Activated CD4-positive, alpha-beta T cell treated with anti-CD3 and anti-CD28 coated beads, Interleukin-2, amount 10 ng/mL, durations not matched to agents 24 days and 14 days (primary cell): ENCODE measurements at places on chromosomes 16 and 17.

- DNase-seq: no peak
Observed at GRCh38 chr17:27518048-27518447, 61.8 kb downstream of the KSR1 start.

- no peak for DNase-seq
Observed at GRCh38 chr17:78092794-78093324, 35.7 kb downstream of the TMC6 start.

DNA sequence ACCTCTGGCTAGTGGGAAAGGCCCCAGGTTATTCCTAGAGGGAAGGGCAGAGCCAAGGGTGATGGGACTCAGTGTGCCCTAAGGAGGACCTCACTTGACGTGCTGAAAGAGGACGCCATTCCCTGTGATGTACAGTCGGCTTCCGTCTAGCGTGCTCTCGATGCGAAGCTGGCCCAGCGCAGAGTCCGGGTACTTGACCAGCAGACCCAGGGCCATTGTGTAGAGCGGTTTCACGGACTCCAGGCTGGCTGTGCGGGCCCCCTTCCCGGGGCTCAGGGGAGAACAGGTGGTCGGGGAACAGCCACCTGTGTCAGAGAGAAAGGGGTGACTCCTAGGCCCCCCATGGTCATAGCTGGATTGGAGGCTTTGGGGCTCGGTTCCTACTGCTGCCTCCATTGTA is 19.9 kb downstream of the PLEKHG4 start:
- no peak for DNase-seq

- no peak for DNase-seq
Observed at GRCh38 chr16:27706156-27706865, 156.4 kb downstream of the KATNIP start.

- DNase-seq: no peak
Observed at GRCh38 chr17:79246225-79247190, 171.9 kb downstream of the ENGASE start.

DNA sequence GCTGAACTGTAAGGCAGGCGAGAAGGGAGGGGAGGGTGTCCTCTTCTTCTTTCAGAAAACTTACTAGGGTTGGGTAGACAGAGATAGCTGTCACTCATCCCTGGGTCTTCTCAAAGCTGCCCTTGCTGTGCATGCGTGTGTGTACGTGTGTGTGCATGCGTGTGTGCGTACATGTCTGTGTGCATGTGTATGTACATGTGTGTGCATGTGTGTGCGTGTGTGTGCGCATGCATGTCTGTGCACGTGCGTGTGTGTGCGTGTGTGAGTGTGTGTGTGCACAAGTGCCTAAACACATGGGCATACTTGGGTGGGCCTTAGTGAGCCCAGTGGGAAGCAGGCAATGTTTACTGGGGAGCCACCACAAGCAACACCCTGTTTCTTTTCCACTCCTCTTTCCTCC is 154.8 kb upstream of the TNRC6C start:
- no peak for DNase-seq

DNA sequence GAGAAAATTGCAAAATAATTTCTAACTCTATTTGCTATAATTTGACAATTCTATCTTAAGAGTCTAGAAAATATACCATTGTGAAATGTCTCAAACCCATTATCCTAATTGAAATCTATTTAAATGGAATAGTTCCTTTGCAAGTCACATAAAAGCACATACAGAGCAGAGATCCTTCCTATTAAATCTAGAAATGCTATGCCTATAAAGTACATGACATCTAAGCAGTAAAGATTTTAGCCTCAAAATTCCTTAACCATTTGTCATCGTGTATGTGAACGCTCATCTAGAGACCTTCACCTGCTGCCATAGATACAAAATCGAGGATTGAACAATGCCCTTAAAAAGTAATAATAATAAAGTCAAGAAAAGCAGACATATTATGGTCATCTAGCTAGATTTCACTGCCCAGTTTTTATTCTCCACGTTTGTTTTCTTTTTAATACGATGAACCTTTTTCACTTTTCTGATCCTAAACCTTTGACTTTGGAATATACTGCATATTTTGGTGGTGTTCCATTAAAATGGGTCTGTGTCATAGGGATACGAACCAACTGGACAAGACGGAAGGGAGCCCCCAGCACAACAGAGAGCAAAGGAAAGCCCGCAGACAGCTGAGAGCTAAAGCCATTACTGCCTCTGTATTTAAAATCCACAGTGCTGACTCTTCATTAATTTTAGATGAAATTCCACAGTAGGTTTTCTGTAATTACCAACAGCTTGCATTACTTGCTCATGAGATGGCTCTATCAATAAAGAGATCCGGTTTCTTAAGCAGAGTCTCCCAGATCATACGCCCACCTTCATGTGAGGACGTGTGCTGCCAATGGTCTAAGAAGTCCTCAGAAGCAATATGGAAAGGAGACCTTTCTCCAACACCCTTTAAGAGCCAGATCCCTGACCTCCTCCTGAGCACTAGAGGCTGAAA is 17.6 kb downstream of the TEX2 start:
- no peak for DNase-seq

DNA sequence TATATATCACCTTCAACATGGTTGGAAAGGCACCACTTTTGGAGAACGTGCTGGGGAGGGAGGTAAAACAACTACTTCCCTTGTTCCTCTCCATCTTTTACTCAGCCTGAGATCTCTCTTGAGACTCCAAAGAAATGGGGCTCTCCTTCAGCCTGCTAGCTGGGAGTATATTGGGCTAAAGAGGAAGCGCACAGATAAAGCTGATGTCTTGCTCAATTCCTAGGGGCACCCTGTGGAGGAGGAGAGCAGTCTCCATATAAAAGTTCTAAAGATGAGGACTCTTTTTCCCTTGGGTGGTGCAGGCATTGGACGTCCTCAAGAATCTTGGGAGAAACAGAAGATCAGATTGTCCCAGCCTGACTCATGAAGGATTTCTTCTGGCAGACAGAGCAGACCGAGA is 4.6 kb upstream of the ETV4 start:
- no peak for DNase-seq

DNA sequence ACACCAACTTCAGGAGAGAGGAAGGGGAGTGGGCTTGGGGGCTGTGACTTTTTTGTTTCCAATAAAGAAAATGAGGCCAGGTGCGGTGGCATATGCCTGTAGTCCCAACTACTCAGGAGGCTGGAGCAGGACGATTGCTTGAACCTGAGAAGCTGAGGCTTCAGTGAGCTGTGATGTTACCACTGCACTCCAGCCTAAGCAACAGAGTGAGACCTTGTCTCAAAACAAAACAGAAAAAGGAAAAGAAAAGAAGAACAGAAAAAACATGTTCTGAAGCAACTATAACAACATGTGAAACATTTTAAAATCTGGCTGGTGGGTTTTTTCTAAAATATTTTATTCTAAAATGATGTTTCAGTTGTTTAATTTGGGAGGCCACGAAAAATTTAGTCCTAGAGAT is 554.0 kb upstream of the ZFHX3 start:
- no peak for DNase-seq

DNA sequence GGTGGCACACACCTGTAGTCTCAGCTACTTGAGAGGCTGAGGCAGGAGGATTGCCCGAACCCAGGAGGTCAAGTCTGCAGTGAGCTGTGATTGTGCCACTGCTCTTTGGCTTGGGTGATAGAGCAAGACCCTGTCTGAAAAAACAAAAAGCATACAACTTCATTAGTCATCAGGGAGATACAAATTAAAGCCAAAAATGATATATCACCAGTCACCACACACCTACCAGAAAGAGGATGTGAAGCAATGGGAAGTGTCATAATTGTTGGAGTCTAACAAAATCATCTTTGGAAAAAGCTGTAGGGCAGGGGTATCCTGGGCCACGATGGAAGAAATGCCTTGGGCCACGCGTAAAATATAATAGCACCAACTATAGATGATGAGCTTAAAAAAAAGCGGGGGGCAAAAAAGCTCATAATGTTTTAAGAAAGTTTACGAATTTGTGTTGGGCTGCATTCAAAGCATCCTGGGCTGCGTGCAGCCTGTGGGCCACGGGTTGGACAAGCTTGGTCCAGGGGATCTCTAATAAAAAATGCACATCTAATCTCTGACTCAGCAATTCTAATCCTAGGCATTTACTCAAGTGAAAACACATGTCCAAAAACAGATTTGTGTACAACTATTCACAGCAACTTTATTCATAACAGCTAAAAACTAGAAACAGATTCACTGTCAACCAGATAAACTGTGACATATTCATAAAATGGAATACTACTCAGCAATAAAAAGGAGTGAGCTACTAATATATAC is 65.9 kb downstream of the HIC1 start:
- no peak for DNase-seq

- no peak for DNase-seq
Observed at GRCh38 chr17:74951680-74952421, 16.2 kb downstream of the OTOP3 start.

- DNase-seq: no peak
Observed at GRCh38 chr16:12148120-12148519, 171.6 kb downstream of the SNX29 start.

- DNase-seq: no peak
Observed at GRCh38 chr17:57315061-57316015, 59.0 kb downstream of the MSI2 start.

GRCh38 chr16:79150151-79150550 is 450.4 kb downstream of the MAF start:
- DNase-seq: no peak

DNA sequence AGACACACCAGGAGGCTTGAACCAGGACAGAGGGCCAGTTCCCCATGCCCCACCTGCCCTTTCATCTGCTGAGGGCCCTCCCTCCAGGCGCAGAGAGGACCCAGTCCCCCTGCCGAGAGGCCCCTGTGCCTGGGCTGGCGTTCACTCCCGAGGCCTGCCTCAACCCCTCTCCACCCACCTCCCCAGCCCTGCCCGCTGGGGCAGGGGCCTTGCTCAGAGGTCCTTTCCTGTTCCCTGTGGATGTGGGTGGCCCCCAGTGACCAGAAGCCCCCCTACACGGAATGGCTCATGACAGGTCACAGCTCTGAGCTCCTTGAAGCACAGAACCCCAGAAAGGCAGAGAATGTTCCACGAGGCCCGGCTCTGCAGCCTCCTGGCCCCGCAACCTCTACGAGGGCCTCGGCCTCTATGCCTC is 6.7 kb downstream of the TMC6 start:
- DNase-seq: no peak

- DNase-seq: peak; percentile 80
Observed at GRCh38 chr16:29876594-29877249, 13.7 kb upstream of the CDIPT start.

DNA sequence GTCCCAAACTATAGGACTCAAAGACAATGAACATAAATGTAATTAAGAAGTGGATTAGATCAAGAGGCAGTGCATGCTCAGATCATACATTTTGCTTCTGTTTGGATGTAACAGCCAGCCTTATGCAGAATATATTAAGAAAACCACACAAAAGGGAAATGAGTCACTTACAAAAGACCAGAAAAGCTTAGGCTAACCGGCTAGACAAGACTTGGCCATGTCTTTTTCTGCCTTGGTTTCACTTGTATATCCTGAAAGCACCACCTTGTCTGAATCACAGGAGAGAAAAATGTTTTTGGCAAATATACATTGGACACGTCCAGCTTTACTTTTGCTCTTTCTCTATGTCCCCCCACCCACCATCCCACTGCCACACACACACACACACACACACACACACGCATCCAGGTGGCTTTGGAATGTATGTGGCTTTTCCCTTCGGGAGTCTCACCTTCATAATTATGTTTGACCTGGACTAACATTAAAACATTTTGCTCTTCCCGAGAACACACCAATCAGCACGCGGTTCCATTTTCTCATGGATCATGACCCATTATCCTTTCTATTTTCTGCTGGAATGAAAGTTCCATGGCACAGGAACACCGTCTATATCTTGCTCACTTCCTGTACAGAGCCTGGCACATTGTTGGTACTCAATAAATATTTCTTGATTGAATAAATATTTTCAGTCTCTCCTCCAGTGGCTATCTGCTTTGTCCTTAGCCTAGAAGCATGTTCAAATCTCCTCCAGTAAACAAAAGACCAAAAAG is 64.6 kb downstream of the CDK5R1 start:
- peak; percentile 76 for DNase-seq

GRCh38 chr17:57606111-57606875 is 138.8 kb downstream of the CCDC182 start:
- no peak for DNase-seq

GRCh38 chr16:84726669-84727467 is 27.1 kb downstream of the USP10 start:
- DNase-seq: no peak

- DNase-seq: no peak
Observed at GRCh38 chr17:48871551-48872351, 20.8 kb upstream of the ATP5MC1 start.

- DNase-seq: no peak
Observed at GRCh38 chr16:23524886-23525285, 14.6 kb upstream of the GGA2 start.

DNA sequence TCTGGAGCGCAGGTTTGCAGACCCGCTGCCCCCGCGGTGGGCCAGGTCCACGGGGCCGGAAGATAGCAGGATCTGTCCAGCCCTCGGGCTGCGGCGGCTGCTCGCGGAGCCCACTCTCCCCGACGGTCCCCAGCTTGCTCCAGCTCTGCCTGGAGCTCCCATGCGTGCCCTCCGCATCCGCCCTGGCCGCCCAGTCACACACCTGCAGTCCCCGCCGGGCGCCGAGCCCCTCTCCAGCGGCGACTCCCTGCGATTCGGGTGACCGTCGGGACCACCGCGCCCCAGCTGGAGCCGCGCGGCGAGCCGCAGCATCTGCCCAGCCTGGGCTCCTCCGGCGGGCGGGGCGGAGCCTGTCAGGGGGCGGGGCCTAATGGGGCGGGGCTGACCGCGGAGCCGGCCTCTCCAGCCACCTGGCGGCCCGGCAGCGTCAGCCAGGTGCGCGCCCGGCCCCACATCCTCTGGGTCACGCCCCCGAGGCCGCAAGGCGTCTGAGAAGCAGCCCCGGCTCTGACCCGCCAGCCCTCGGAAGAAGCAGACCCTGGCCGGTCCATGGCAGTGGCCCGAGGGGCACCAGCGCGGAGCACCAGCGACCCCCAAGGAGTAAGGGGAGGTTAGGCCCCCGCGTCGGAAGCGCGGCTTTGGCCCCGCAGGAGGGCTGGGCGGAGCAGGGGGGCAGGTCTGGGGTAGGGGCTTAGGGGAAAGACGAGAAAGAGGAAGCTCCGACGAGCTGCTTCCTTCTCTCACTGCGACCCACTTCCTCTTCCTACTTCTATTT is at the start of gene PIK3R5:
Gene PIK3R5, minus strand, starts transcription at position 314 of the 775 bp plus-strand sequence. CDS start 54,213 bp downstream, outside the sequence.
- DNase-seq: peak; percentile 91

GRCh38 chr16:11036040-11036439 is 91.7 kb downstream of the CLEC16A start:
- no peak for DNase-seq

GRCh38 chr17:61524319-61524718 is 66.7 kb downstream of the NACA2 start:
- DNase-seq: peak; percentile 17
